ENCODE measurements at places on chromosomes 4 and X.
A peak's percentile ranks its signal among the peaks of the same experiment; 100 is the strongest.

DNA sequence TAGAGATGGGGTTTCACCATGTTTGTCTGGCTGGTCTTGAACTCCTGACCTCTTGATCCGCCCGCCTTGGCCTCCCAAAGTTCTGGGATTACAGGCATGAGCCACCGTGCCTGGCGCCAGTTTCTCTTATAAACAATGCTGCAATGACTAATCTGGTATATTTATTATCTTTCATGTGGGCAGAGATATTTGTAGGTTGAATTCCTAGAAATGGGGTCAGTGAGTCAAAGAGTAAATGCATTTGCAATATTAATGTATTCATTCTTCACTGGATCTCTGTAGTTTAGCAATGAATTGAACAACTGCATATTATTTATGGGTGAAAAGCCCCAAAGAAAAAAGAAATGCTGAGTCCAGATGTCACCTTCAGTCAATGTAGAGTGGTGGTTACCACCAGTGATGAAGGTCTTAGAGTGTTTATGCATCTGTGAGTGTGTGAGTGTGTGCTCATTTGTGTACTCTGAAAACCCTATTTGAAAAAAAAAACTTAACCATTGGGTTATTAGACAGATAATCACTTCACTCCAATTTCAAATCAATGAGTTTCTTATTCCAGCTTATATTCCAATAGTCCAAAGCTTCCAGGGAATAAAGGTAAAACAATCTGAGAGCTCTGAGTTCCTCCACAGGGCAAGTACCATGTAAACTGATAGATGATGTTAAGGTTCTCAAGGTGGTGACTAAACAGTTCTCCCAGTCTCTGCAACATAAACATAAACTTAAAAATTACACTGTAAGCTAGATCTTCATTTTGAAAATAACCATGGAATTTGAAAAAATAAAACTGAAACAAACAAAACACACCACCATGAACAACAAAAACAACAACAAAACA lies 22.6 kb upstream of the CD38 start:
- DNase-seq = peak; percentile 55

DNA sequence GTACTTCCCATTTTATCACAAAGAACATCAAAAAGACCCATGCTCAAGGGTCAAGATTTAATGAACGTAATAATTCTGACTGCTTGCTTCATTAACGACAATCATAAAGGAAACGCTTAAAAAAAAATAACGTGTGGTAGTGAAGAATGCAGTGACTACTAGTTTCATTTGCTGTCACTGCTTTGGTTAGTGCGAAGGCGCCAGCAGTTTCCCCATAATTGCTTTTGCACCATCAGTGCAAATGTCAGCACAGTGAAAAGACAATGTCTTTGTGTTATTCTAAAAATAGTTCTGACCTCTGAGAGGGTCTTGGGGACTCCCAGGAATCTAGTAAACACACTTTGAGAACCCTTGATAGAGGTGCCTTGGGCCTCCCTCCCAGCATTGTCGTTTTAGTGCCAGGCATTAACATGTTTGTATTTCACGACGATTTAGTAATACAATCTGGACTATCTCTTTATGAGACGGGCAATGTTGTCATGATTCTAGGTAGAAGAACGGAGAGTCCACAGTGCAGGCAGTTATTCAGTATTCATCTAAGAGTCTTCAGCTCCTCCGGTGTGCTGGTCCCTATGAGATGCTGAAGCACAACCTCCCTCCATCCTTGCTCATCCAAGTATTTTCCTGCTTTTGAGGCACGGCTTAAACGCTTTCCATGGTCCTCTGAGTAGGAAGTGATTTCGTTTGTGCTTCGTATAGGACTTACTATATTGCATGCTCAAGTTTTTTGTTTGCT lies 71.0 kb downstream of the AFF1 start:
- DNase-seq = no peak

- peak; percentile 13 for DNase-seq
These were observed 3.6 kb upstream of the GPR173 start for GRCh38 chrX:53044995-53045394.

DNA sequence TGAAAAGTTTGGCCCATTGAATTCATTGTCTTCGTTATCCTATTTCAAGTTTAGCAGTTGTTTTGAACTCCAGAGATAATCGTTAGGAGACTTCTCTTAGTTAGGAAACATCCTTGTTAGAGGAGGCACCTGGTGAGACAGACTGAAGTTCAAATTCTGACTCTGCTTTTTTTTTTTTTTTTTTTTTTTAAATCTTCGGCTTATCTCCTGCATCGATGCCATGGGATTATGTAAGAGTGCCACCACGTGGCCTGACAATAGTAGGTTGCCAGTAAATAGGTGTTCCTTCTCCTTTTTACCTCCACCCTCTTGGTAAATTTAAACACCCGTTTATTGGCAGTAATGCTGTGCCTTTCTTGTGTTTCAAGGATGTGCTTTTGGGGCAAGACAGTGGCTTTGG lies 149.3 kb downstream of the SOWAHB start:
- DNase-seq = peak; percentile 60

- no peak for DNase-seq
These were observed 27.3 kb downstream of the PABPC4L start for GRCh38 chr4:134174271-134174670.

DNA sequence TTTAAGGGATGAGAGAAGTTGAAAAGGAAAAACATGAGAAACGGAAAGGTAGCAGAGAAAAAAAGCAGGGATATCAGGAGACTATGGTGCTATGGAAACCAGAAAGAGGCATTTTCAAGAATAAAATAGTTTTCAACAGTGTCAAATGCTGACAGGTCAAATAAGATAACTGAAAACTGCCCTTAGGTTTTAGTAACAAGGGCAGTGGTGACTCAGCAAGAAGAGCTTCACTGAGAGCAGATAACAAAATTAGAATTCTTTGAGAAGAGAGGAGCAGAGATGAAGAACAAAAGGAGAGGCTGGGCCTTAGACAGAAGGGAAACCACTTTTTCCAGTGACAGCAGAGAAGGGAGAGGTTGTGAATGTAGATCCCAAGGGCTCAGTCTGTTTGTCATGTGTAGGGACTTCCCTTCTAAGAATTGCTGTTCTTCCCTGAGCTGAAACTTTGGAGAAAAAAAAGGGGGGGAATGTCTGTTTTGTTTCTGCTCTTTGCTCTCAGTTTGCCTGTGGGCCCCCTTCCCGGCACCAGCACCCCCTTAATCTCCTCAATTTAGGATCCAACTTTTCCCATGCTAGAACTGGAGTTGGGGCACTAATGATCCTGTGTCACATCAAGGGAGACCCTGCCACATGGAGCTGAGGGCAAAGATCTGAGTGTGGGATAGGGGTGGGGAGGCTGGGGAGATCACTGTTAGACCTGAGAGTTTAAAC lies 26.8 kb upstream of the MAGEA10 start:
- no peak for DNase-seq

DNA sequence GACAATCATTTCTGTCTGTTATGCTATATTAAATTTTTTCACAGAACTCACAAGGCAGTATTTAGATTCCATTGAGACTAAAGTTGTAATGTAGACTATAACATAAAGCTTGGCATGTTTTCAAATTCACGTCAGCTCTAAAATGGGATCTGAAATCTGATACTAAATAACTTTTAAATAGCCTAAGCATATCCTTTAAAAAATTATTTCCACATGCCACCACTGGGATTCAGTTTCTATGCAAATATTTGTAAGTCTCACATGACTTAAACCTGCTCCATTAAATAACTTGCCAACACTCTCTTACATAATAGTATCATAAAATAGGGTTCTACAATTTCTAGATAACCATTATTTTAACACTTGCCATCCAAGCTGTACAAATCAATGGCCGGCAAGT lies 32.4 kb downstream of the KLHL8 start:
- DNase-seq = peak; percentile 13

DNA sequence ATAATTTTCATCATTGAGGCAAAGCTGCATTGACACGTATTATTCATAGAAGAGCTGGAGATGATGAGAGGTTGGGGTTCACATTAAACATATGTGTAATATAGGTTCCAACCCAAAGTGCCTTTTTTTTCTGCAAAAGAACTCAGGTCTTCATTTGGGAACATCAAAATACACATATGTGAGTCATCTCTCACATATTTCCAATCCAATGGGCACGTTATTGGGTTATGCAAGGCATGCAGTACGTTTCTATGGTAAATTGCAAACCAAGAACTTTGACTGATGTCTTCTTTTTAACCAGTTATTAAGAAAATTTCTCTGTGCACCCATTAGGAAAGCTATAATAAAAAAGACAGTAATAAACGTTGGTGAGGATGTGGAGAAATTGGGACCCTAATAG lies 150.3 kb upstream of the FAM9B start:
- DNase-seq = peak; percentile 21

GRCh38 chr4:7296661-7297335 lies 104.5 kb downstream of the SORCS2 start:
- no peak for DNase-seq

DNA sequence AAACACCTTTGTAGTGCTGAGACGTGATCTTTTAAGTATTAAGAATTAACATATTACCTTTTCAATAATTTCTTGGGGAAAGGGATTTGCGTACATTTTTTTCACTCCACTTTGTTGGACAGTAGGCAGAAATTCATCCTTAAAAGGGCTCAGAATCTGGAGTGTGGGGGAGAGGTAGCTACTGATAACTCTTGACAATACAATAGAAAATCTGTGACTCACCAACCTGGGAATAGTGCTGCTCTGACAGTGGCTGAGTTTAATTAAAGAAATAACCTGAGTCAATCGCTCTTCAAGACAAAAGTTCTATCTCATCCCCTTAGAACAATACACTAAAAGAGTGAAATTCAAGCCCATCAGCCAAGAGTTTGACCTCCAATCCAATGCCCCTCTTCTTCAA lies 60.2 kb downstream of the SLC9A7 start:
- DNase-seq = no peak

GRCh38 chrX:122517786-122518185 lies 666.3 kb upstream of the GRIA3 start:
- peak; percentile 54 for DNase-seq

GRCh38 chrX:139725720-139726119 lies 17.8 kb upstream of the MCF2 start:
- no peak for DNase-seq

DNA sequence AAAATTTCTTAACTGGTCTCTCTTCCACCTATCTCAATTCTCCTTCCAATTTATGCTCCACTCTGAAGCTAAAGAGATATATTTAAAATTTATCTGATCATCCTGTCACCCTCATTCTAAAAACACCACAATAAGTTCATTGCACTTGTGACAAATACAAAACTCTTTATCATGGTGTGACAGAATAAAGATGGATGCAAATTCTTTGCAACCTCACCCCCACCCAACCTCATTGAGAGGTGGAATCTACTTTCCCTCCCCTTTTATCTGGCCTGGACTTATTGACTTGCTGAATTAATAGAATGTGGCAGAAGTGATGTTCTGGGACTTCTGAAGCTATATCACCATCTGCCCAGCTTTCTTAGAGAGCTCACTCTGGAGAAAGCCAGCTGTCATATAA lies 46.5 kb downstream of the IDS start:
- DNase-seq = no peak

GRCh38 chr4:22524895-22525294 lies 9.0 kb upstream of the ADGRA3 start:
- DNase-seq = no peak

- DNase-seq = no peak
These were observed 148.9 kb downstream of the PRDM5 start for GRCh38 chr4:120773641-120774040.
